ENCODE measurements at places on chromosomes 16 and 17. TPM values are rescaled to one million over a fixed set of nuclear protein-coding genes. Genes with fewer than 3 reads are reported as not detected.

DNA sequence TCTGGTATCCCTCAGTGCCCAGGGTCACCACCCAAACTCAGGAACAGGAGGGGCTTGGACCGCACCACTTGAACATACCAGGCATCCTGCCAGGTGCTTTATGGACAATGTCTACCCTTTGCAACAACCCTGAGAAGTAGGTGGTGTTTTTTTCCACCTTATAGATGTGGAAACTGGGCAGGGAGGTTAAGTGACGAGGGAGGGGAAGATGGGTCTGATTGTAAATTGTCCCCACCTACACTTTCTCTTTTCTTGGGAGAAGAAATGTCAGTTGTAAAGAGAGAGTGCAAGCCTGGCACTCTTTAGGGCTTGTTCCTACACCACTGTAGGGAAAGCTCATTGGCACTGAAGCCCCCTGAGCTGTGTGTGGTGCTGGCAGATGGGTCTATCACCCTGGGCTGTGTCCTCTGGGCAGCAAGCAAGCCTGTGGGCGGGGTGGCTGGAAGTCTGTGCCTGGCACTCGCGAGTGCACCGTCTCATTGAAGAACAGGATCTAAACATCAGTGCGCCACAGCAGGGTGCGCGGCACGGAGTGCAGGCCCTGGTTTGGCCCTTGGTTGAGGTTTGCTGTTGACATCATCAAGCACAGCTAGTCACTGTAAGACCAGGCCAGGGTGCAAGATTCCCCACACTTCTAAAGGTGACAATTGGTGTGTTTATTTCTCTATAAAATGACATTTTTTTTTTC lies 15.1 kb downstream of the NOD2 start:
- no peak overlapping the region for H3K4me3 ChIP-seq
- no peak for DNase-seq
- H3K36me3 ChIP-seq: no peaks in the 10 kb centered on the region
- no peaks in the 10 kb centered on the region for H3K27me3 ChIP-seq

DNA sequence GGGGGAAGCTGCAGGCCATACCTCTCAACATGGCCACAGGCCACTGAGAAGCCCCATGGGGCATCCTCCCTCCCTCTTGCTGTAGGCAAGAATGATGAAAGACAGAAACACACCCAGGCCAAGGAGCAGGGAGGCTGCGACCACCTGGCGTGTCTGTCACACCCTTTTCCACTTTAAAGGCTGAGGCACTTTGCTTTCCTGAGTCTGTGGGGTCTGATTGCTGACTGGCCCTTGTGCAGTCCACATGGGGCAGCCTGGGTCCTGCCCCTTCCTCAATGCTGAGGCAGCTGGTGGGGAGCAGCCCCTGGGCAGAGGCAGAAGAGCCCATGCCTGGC lies 8.7 kb downstream of the TMEM204 start:
- no peaks in the 10 kb centered on the region for H3K4me1 ChIP-seq
- no peak for DNase-seq
- H3K27ac ChIP-seq: no peak overlapping the region
- no peaks in the 10 kb centered on the region for H3K36me3 ChIP-seq

- no peaks in the 10 kb centered on the region for H3K36me3 ChIP-seq
- DNase-seq: no peak
- no peak overlapping the region for H3K27ac ChIP-seq
- peaks cover 10% of the 10 kb centered on the region for H3K4me1 ChIP-seq
- H3K4me3 ChIP-seq: no peak overlapping the region
- H3K27me3 ChIP-seq: no peaks in the 10 kb centered on the region
Measured at GRCh38 chr16:68644296-68644695, 814 bp upstream of the CDH3 start.

- no peak overlapping the region for H3K27ac ChIP-seq
- peaks cover 76% of the 10 kb centered on the region for H3K27me3 ChIP-seq
- H3K4me1 ChIP-seq: no peaks in the 10 kb centered on the region
- DNase-seq: no peak
- no peak overlapping the region for H3K4me3 ChIP-seq
Measured at GRCh38 chr17:79803997-79804855, 7.3 kb upstream of the CBX8 start.

- H3K27me3 ChIP-seq: no peaks in the 10 kb centered on the region
- H3K27ac ChIP-seq: no peak overlapping the region
- peaks cover 51% of the 10 kb centered on the region for H3K36me3 ChIP-seq
- H3K4me3 ChIP-seq: no peak overlapping the region
- H3K4me1 ChIP-seq: peaks cover 23% of the 10 kb centered on the region
Measured at GRCh38 chr17:82244413-82245133, 15.7 kb downstream of the SLC16A3 start.

DNA sequence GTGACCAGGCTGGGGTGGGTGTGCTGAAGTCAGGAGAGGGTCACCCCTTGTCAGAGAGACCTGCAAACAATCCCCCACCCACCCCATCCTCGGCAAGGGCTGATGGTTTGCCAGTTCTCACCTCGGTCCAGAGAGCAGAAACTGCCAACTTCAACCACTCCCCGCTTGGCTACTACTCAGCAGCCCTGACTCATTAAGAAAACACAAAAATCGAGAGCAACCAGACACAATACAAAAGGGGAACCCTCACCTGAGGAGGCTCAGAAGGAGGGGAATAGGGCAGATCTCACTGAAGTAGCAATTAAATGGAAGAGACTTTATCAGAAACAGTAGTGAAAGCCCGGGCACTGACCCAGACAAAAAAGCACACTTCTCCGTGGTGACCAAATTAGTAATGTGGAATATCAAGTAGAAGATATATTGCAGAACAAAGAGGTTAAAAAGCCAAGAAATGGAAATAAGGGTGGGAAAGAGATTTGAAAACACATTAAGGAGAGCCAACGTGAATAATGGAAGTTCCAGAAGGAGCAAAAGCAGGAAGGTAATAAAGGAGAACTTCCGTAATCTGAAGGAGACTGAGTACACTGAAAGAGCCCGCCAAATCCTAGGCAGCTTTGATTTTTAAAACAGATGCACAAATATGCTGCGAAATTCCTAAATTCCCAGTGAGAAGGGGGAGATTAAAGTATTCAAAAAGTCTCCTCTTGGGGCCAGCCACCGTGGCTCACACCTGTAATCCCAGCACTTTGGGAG lies 23.6 kb downstream of the CENPV start:
- H3K4me1 ChIP-seq: no peaks in the 10 kb centered on the region
- no peaks in the 10 kb centered on the region for H3K27me3 ChIP-seq
- no peak for DNase-seq
- no peak overlapping the region for H3K4me3 ChIP-seq
- H3K27ac ChIP-seq: no peak overlapping the region

- H3K4me3 ChIP-seq: no peak overlapping the region
- no peak for DNase-seq
- H3K36me3 ChIP-seq: no peaks in the 10 kb centered on the region
- H3K4me1 ChIP-seq: no peaks in the 10 kb centered on the region
- no peaks in the 10 kb centered on the region for H3K27me3 ChIP-seq
- H3K27ac ChIP-seq: no peak overlapping the region
Measured at GRCh38 chr16:14378131-14378551, 251.9 kb downstream of the PARN start.

GRCh38 chr16:79503511-79503910 lies 97.0 kb downstream of the MAF start:
- no peaks in the 10 kb centered on the region for H3K4me1 ChIP-seq
- no peak overlapping the region for H3K27ac ChIP-seq
- no peaks in the 10 kb centered on the region for H3K36me3 ChIP-seq
- no peaks in the 10 kb centered on the region for H3K27me3 ChIP-seq

KRT32 gene
- not detected for total RNA-seq

SALL1 gene
- total RNA-seq: 0.63 TPM

GRCh38 chr17:81202318-81202717 lies 20.4 kb downstream of the CEP131 start:
- H3K4me1 ChIP-seq: no peaks in the 10 kb centered on the region
- no peak overlapping the region for H3K27ac ChIP-seq
- no peak overlapping the region for H3K4me3 ChIP-seq
- DNase-seq: no peak
- H3K27me3 ChIP-seq: no peaks in the 10 kb centered on the region

DNA sequence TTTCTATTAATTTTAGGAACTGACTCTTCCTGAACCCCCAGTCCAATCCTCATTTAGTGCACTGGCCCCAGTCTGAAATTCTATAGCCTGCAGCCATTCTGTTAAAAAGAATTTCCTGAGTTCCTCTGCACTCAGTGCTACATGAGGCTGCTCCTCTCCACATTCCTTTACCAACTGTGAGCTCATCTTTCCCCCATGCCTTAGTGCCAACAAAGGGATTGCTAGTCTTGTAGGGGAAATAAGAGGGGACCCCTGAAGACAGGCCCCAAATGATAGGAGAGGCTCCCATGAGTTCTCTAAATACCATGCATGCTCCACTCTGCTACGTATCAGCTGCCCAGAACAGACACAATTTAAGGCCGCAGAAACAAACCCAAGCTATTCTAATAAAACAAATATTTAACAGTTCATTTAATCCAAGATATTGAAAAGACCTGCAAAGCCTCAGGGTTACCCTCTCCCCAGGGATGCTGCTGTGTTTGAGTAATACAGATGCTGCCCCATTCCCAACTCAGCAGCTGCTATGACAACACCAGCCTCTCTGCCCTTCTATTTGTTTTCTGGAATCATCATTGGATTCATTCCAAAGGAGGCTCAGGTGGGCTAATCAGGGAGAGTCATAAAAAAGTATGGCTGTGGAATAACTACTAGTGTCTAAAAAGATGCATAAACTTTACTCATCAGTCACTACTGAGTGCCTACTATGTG lies 228.5 kb downstream of the TOX3 start:
- no peaks in the 10 kb centered on the region for H3K27me3 ChIP-seq
- H3K27ac ChIP-seq: no peak overlapping the region
- no peak overlapping the region for H3K4me3 ChIP-seq
- no peak for DNase-seq
- no peaks in the 10 kb centered on the region for H3K36me3 ChIP-seq

DNA sequence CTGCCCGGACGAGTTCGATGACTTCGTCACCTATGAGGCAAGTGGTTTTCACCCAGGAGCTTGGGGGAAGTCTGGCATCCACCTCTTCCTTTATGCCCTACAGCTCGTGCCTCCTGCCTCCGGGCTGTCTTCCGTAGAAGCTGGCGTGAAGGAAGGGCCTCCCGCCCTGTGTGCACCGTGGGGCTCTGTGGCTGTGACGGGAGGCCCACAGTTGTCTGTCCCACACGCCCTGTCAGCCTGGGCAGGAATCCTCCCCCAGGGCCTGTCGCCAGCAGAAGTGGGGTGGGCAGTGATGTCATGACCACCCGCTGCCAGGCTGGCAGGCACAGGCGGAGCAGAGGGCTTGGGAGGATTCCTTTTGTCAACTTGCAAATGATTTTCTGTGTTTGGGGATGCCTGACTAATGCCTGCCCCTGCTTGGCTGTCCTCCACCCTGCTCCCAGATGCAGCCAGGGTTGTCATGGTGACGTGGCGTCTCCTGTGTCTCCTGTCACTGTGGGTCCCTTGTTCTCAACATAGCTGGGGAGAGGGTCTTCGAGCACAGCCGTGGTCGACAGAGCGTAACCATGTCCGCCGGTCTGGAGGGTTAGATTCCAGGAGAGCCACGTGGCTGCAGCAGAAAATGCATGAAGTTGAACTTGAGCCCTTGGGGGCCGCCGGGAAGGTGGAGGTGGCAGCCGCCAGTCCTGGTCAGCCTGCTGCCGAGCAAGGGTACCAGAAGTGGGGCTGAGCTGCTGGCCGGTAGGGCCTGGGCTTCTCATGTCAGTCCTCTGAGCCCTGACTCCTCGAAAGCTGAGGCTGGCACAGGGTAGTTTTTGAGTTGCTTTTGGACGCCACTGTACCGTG lies 46.1 kb downstream of the RAB11FIP3 start:
- H3K4me3 ChIP-seq: no peak overlapping the region
- no peak overlapping the region for H3K27ac ChIP-seq
- no peaks in the 10 kb centered on the region for H3K36me3 ChIP-seq
- no peaks in the 10 kb centered on the region for H3K27me3 ChIP-seq
- no peaks in the 10 kb centered on the region for H3K4me1 ChIP-seq

DNA sequence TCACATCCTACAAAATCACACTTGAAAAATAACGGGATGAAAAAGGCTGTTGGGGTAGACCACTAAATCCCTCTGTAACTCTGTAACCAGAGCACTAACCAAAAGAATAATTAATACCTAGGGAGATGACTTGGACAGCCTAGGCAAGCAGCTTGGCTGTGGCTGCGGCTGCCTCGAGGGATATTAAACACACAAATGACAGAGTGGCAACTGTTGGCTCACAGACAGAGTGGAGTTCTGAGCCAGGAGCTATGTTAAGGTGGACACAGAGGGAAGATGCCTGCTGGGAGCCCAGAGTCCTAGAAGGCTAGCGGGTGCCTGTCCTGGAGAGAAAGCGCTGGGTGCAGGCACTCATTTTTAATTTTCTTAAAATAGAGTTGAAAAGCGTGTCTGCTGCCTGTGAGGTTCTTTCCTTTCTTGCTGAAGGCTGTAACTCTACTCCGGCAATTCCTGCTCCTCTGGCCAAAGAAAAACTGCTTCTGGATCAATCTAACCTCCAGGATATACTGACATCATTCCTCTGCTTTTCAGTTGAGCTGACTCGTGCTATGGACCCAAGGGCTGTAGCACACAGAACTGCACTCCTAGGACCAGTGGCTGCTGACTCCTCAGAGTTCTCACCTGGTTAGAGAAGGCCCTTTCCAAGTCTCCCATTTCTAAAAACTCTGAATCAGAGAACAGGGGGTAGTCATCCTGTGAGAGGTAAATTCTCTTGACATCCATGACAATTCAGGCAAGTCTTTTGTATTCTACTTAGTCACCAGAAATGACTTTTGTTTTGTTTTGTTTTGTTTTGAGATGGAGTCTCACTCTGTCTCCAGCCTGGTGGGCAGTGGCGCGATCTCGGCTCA lies 147.9 kb downstream of the STX8 start:
- H3K27me3 ChIP-seq: no peaks in the 10 kb centered on the region
- H3K36me3 ChIP-seq: no peaks in the 10 kb centered on the region
- H3K4me3 ChIP-seq: no peak overlapping the region

GRCh38 chr17:62994931-62995330 lies 28.9 kb downstream of the TANC2 start:
- no peaks in the 10 kb centered on the region for H3K4me1 ChIP-seq
- no peak overlapping the region for H3K27ac ChIP-seq
- H3K36me3 ChIP-seq: no peaks in the 10 kb centered on the region
- DNase-seq: no peak
- H3K27me3 ChIP-seq: no peaks in the 10 kb centered on the region

DNA sequence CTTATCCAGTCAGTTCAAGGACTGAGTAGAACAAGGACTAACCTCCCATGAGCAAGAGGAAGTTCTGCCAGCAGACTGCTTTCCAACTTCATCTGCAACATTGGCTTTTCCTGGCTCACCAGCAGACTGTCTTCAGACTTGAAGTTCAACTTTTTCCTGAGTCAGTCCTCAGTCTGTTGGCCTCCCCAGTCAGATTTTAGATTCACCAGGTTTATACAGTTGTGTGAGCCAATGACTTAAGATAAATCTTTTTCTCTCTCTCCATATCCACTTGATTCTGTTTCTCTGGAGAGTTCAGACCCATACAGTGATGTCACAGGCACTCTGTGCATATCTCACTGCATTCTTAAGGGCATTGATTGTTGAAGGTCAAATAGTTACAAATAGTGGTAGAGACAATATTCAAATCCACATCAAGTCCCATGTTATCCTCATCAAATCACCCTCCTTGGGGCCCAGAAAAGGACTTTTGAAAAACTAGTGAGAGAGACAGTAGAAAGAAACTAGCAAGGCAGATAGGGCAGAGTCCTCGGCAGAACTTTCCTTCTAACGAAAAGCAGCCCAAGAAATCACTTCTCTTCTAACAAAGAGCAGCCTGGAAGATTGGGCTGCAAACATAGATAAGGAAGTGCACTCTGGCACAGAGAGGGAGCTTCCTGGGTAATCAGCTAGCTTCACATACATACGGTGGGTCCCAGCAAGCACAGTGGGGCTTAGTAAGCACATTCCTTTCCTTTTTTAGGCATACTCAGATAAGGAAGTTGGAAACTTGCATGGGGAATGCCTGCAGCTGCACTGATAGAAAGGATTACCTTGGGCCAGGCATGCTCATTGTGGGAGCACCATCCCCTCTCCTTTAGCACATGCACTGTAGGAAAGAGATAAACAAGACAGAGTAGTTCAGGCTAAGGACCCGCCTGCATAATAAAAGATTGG lies 132.3 kb upstream of the FAM20A start:
- H3K27ac ChIP-seq: no peak overlapping the region
- no peak overlapping the region for H3K4me3 ChIP-seq
- peaks cover 27% of the 10 kb centered on the region for H3K4me1 ChIP-seq
